ENCODE measurements at places on chromosomes 3 and 15. TPM values are rescaled to one million over a fixed set of nuclear protein-coding genes. Genes with fewer than 3 reads are reported as not detected.

DNA sequence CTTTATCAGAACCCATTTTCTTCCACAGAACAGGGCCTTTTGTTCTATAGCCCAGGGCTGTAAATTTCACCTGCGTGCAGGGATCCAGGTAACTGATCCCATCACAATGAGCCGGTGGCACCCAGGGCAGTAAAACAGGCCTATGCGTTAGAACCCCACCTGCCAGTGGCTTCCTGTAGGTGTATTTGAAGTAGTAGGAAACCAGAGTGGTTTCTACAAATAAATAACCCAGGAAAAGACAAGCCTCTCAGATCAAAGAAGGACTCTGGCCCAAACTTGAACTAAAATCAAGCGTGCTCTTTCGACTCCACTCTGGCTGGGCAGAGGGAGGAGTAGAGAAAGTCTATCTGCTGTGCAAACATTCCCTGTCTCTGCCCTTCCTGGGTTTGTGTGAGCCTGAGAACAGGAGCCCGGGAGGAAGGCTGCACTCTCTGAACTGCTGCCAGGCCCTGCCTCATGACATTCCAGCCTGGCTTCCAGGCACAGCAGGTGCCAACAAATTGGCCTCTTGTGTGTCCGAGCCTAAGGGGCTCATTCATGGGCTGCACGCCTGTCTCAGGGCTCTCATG, 77.7 kb downstream of the CEMIP start:
- peak; percentile 52 for DNase-seq

DNA sequence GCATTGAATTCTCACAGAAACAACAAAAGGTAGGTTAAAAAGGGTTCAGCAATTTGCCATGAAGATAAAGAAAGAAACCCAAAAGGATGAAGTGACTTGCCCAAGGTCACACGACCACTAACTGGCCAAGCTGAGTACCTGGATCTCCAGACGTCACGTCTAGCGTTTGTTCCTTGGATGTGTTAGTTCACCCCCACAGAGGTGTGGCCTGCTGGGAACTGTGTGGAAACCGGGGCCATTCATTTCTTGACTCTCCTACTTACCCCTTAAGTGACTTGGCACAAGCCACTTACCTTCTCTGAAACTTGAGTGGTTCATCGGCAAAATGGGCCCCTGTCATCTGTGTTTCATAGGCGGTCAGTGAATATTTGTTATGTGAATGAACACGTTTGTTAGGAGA, 244.3 kb upstream of the SLCO3A1 start:
- no peak for DNase-seq

Gene CCR9
- 1.2 TPM for total RNA-seq

DNA sequence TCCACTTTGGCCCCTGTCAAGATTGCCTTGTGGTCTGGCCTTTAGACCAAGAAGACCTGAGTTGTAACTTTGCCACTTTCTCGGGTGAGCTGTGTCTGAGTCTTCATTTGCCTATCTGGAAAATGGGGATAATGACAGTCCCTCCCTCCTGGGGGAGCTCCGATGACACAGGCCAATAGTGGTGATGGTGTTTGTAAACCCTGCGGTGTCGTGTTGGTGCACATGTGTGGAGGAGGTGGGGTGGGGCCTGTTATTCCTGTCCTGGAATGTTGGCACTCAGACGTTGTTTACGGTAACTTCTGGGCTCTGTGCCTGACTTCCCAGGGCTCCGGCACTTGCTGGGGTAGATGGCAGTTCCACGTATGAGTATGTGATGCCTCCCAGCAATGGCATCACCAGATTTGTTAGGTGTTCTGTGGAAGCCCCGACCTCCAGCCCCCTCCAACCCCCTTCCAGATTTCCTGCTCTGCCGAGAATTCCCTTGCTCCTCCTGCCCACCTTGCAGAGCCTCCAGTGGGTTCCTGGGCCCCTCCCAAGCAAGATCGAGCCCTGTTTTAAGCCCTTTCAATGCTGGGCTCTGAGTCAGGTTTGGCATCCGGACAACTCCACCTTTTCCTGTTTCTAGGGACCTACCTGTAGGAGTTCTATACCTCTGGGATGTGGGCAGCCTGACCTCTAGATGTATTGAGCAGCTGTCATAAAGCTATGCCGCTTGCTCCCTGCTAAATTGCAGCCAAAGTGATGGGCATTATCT, 31.4 kb downstream of the HRH1 start:
- DNase-seq: peak; percentile 77

Gene KLHL40
- total RNA-seq: not detected

- DNase-seq: no peak
Observed at GRCh38 chr15:89825271-89825940, 10.8 kb upstream of the ANPEP start.

DNA sequence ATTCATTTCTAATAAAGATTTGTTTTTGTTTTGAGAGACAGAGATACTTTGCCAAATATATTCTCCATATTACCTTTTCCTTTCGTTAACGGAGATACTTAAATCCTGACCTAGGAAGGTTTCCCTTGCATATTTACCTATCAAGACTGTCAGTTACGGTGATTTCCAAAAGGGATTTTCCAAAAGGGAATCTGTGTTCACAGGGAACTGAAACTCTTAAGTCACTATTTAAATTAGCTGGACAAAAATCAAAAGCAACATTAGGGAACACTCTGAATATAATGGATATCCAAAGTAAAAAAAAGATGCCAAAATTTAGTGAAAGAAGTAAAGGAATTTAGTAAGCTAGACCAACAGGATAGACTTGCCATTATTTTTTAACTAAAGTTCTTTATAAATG, 576 bp downstream of the LRRFIP2 start:
- DNase-seq: no peak

GRCh38 chr3:150227839-150228238, 180.3 kb upstream of the TSC22D2 start:
- DNase-seq: peak; percentile 37

DNA sequence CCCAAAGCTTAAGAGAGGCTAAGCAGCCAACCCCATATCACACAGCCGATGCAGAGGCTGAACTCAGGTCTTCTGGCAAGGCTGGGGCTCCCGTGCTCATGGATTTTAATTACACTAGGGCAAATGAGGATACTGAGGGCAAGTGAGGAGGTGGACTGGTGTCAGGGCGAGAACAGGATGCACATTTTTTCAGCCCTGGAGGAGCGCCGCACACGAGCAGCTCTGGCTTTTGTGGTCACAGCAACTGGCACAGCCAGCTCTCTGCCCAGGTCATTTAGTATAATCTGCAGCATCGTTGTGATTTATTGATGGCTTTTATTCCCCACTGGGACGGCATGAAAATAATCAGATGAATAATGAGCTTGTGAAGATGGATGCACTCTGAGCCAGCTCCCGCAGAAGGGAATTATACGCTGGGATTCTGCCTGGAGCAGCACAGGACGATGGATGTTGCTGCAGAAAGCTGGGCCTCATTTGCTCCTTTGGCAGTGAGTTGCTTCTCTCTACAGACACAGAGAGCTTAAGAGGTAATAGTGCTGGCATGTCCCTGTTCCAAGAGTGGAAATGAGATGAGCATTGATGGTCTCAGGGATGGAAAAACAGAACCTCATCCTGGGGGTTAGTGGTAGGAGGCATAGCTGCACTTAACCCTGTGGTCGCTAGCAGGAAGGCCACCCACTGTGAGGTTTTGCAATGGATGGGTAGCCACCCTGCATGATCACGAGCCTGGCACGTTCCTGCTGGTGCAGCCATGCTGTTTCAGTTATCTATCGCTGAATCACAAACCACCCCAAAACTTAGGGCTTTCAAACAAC, 135.4 kb downstream of the UACA start:
- peak; percentile 46 for DNase-seq

GRCh38 chr15:84992157-84992944, 10.7 kb downstream of the PDE8A start:
- peak; percentile 46 for DNase-seq

Gene CAMKV
- total RNA-seq: not detected

Gene TAGLN3
- total RNA-seq: not detected
